Stimulated activated CD4-positive, alpha-beta T cell treated with anti-CD3 and anti-CD28 coated beads, Interleukin-4, amount 100 ng/mL, for 1 hour (primary cell): ENCODE measurements at places on chromosomes 12 and 14.

- DNase-seq: no peak
Observed at GRCh38 chr14:69855180-69855832, 23.9 kb upstream of the SMOC1 start.

DNA sequence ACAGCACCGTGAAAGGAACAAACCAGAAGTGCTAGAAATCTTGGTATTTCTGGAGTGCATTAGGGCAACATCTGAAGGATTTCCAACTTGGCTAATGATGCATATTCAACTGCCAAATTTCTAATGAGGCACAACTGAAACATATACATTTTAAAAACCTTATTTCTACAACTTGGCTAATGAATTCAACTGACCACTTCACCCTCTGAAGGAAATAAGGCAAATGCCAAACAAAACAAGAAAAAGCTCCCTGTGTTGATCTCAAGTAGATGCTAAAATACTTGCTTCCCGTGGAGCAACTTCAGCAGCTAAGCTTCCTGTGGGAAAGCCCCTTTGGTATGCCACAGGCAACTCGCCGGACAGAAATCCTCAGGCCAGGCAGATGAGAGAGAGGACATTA is 167.1 kb downstream of the TTC7B start:
- no peak for DNase-seq

DNA sequence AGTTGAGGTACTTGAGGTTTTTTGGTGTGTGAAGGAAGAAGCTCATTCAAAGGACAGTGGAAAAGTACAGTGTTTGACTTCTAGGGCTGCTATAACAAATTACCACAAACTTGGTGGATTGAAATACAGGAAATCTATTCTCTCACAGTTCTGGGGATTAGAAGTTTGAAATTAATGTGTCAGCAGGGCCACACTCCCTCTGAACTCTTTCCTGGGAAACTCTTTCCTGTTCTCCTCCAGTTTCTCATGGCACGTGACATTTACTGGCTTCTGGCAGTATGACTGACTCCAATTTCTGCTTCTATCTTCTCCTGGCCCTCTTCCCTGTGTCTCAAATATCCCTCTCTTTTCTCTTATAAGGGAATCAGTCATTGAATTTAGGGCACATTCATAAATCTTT is 160.2 kb downstream of the CCDC91 start:
- no peak for DNase-seq

DNA sequence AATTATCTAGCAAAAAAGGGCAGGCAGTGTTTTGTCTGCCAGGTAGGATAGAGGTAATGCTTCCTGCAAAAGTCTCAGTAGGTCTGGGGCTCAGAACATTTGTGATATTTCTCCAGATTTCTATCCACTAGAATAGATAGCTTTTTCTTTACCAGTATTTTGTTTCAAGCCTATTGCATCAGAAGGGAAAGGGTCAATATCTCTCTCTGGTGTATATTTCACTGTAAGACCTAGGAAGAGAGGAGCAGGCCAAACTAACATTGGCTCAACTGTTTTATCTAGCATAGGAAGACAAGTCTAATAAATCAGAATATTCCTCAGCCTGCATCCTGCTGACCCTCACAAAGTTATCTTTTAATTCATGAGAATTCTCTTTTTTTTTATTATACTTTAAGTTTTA is 106.7 kb upstream of the DAAM1 start:
- DNase-seq: no peak

DNA sequence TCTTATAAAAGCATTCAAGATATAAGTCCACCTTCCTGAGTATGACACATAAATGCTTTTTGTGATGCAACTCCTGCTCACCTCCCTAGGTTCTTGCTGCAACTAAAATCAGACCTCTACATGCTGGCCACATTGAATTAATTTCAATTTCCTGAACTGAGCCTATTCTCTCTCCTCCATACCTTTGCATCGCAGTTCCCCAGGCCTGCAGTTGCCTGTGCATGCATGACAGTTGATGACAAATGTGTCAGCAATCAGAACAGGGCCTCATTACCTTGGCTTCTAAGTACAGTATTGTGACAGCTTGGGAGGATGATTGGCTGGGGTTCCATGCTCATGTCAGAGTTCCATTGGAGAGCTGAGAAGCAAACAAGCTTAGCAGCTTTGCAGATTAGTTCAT is 3.9 kb upstream of the TM7SF3 start:
- DNase-seq: no peak

DNA sequence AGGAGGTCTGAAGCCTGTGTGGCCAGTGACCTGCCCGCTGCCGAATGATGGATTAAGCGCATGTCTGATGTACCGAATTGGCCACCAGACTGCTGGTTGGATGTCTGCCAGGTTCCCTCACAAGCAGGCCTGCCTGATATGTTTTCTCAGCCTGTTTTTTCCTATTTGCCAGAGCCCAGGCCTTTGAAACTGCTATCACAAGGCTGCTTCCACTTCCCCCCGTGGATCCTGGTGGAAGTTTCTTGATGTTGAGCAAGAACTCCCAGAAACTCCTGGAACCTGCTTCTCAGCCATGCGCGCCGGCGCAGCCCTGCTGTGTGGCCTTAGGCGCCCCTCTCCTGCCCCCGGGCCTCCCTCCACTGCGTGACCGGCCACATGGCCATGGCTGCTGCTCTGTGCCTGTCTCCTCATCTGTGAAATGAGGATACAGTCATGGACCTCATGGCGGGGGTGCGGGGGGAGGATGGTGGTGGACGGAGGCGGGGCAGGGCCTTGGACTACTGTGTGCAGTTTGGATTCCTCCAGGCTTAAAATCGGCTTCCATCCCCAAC is 56.6 kb downstream of the CALM1 start:
- no peak for DNase-seq

DNA sequence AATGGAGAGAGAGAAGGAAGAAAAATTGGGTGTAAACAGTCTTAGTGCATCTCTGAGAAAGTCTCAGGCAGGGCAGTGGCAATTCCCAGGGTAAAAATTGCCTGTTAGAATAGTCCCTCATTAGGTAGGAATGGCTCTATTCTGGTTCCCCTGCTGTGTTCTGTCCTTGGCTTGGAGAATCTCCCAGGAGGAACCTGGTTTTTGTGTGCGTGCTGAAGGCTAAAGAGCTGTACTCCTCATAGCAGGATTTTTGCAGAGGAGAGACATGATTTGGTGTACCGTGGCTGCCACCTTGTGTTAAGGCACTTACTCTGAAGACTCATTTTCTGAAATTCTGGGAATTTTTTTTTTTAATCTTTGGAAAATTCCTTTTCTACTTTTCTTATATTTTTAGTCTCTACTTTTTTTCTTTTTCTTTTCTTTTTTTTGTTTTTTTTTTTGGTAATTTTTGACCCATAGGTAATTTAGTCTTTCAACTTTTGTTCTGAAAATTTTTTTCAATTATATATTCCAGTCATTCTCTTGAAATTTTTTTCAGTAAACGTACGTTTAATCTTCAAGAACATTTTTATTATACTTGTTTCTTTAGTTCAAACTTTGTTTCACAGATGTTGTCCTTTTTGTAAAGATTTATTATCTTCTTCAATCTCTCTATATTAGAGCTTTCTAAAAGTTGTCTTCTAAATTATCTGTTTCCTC is 63.8 kb downstream of the FBXO33 start:
- DNase-seq: peak; percentile 15

DNA sequence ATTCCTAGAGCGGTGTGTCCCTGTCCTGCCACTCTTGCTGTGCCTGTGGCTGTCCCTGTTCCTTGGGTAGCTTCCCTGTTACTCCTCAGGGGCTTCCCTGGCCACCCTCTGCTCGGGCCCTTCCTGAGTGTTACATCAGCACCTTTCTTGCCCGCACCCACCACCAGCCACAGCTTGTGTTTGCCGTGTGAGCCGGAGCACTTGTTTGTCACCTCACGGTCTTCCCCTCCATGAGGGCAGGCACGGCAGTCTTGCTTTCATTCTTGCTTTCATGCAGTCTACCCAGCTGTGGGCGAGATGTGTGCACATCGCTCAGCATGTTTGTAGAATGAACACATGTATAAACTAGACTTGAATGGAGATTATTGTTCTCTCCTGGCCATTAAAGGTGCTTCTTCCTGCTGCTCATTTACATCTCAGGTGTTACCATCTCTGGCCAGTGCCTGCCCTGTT is 42.0 kb downstream of the TRAF3 start:
- DNase-seq: peak; percentile 71

DNA sequence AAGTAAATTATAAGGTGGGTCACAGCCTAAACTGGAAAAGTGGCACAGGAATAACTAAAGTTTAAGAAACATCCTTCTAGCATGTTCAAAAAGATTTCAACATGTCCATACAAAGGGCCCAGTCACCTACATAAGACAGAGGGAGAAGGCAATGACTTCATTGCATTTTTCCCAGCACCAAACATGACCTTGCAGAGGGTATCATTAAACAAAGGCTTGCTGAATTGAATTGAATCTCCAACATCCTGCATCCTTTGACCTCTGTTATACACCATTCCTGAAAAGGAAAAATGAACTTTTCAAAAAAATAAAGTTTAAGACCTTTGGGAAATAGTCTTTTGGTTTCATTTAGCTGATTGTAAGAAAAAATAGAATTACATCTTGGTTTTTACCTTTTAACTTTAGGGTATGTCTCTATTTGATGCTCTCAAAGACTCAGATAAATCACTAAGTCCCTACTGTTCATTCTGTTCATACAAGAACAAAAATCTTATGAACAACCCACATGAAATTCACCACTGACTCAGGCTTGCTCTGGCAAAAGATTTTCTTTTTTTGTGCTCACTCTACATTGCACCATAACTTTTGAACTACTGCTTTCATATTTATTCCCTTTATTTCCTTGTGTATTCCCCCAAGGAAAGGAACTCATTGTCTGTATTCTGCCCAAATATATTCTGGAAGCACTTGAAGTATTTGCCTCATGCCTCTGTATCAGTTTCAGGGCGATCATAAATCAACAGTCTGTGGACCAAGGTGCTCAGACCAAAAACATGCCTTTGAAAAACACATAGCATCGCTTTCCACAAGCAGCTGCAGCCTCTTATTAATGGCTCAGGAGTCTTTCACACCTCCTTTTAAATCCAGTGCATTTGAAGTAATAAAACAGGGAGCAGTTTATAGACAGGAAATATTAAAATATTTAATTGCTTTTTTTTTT is 121.7 kb downstream of the DUSP6 start:
- DNase-seq: no peak

GRCh38 chr14:70947739-70948138 is 40.5 kb downstream of the PCNX1 start:
- no peak for DNase-seq

- DNase-seq: no peak
Observed at GRCh38 chr14:69812711-69813110, 15.7 kb upstream of the SLC10A1 start.

DNA sequence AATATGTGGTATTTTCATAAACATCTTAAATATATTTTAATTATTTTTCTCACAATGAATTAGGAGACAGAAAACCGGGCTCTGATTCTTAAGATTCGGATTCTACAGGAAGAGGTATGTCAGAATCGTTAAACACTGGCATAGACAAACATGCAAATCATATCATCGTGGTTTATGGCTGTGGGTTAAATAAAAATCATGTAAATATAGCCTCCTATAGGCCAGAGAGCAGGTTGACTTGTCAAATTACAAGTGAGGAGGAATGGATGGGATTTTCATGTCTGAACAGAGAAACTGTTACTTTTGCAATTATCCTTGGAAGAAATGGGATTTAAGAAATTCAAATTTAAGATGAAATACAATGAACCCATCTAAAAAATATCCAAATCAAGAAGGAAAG is 74.9 kb upstream of the BCAT1 start:
- no peak for DNase-seq

- no peak for DNase-seq
Observed at GRCh38 chr12:6533653-6533922, 729 bp upstream of the GAPDH start.

GRCh38 chr12:71158361-71158882 is 623 bp upstream of the TSPAN8 start:
- DNase-seq: no peak

DNA sequence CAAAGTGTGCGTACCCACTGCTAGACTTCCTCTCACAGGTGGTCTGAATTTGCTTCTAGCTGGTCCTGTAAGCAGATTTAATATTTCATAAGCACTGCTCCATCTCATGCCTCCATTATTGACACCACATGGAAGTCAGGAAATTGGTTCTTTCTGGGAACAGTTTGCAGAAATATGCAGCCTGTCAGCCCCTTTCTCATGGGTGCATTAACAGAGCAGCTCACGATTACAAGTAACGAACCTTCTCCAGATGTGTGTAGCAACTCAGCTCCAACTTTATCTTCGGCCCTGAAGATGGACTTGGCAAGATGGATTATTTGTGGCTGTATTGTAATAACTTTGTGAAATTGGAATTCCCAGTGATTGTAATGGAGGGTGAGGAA is 214.5 kb upstream of the DDHD1 start:
- no peak for DNase-seq

DNA sequence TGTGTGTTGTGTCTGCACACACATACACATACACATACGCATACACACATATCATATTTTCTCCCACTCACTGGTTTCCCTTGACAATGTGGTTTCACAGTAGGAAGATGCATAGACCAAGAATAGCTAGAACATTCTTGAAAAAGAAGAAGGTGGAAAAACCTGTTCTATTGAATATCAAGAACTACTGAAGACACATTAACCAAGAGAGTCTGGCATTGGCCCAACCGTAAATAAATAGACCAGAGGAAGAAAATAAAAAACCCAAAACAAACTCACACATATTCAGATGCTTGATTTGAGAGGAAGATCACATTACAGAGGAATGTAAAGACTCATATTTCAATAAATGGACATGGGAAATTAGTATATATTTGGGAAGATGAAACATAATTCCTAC is 311.3 kb downstream of the FOXG1 start:
- no peak for DNase-seq

- no peak for DNase-seq
Observed at GRCh38 chr14:86050072-86050683, 520.2 kb downstream of the FLRT2 start.

- no peak for DNase-seq
Observed at GRCh38 chr14:75331471-75331870, 52.8 kb downstream of the FOS start.

DNA sequence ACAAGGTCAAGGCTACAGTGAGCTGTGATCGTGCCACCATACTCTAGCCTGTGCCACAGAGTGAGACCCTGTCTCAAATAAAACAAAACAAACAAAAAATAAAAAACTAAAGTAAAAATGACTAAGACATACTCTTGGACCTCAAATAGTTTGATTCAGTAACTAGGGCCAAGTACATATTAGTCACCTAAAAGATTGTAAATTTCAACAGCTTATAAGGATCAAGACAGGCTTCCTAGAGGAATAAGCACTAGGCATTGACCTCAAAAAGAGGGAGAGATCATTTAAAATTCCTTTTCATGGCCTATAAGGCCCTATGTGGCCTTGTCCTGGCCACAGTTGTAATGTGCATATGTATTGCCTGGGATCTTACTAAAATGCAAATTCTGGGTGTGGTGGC is 46.0 kb upstream of the CHST11 start:
- DNase-seq: no peak

GRCh38 chr14:104224131-104224505 is 85.7 kb downstream of the KIF26A start:
- DNase-seq: no peak

GRCh38 chr12:131094831-131095805 is 141.4 kb downstream of the ADGRD1 start:
- no peak for DNase-seq

- no peak for DNase-seq
Observed at GRCh38 chr12:43805149-43805859, 813 bp downstream of the TWF1 start.
